ENCODE measurements at places on chromosomes 16 and 17.

GRCh38 chr16:10862438-10862837, 14.6 kb upstream of the CIITA start:
- DNase-seq, result no peak

DNA sequence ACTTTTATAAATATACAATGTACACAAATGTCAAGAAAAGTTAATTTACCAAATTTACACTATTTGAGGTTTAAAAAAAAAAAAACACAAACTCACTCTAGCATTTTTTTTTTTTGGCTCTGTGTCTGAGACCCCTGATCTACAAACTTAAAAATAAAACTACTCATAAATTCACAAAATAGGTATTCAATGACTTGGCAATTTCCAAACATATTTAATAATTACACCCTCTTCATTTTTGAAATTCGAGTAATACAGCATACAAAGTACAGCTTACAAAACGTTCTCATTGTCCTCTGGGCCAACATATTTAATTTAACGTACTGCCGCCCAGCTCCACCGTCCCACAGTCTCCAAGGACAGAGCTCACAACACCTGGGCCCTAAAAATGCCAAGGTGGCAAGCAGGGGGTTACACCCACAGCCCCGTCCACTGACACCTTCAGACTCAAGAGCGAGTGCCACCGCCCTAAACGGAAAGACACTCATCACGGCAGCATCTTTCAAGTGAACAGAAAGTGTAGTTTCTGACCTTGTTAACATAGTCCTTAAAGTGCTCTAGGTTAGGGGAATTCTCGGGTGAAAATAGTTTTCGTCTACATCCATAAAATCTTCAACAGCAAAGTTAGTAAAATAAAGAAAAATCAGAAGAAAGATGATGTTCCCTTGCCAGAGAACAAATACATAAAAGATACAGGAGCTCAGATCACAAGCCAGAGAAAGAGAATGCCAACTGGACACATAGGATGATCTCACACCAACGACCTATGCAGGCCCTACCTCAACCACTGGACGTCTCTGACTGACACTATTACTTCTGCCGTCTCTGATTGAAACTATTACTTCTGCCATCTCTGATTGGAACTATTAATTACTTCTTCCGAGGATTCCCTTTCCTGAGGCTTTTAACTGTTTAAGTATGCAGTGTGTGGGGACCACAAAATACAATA, 4.2 kb downstream of the ADCY9 start:
- DNase-seq, result no peak

- DNase-seq, result no peak
Measured at GRCh38 chr16:10590342-10590741, 9.9 kb upstream of the EMP2 start.

- DNase-seq, result no peak
Measured at GRCh38 chr17:50420419-50421112, 5.5 kb upstream of the ACSF2 start.

- no peak for DNase-seq
Measured at GRCh38 chr17:9079461-9080103, 58.3 kb downstream of the NTN1 start.

DNA sequence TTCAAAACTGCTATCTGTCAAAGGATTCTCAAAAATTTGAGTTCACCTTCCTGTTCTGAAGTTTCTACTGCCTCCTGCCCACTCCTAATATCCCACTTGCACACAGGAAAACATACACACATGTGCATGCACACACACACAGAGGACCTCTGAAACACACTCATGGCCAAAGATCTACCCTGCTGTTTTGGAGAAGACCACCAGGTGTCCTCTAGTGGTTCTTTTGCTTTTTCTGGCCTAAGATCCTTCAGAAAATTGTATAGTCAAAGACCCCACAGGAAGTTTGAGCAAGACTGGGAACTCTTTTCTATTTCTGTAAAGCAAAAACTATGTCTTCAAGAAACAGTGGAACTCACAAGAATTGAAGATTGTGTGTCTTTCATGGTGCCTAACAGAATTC, 90.2 kb downstream of the CDH8 start:
- no peak for DNase-seq

Measured in stimulated activated CD8-positive, alpha-beta memory T cell treated with anti-CD3 and anti-CD28 coated beads, Interleukin-7, amount 100 ng/mL, for 24 hours (primary cell).